ENCODE measurements at places on chromosomes 5 and 9.
A peak's percentile ranks its signal among the peaks of the same experiment; 100 is the strongest.

- DNase-seq: no peak
Measured at GRCh38 chr9:134495881-134496412, 145.7 kb upstream of the COL5A1 start.

DNA sequence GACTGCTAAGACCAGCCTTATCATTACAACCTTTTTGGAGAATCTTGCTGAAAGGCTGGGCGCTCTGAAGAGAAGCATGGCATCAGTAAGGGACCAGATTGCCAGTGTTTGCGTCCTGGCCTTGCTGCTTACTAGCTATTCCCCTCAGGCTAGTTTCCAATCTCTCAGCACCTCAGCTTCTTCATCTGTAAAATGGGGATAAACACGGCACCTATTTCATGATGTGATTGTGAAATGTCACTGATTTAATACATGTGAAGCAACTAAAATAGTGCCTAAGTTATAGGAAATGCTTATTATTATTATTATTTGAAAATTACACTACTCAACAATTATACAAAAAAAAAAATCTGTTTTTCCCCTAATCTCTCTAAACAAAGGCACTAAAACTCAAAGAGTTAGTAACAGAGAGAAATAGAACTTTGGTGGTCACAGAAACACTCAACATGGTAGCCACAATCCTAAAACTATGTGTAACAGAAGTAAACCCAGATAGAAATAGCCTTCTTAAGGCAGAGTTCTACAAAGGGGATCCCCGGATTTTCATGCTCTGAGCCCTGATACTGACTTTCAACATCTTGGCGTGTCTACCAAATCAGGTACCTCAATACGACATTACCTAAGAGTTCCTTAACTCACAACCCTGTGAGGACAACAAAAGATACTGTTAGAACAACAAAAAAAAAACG, 62.0 kb downstream of the ENC1 start:
- no peak for DNase-seq

DNA sequence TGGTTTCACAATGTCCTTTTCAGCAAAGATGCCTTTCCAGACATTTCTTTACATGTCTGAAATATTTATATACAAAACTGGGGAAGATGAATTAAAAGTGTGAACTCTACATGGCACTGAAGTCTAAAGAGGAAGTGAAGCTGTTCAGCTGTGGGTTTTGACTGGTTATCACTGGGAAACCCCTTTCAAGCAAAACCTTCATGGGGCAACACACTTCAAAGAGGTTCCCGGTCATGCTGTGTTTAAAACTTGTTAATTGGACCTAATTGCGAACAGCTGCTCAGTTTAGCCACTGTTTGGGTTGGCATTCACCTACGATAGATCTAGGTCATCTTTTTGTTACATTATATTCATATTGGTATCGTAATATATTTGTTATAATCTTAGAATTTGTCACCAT, 20.0 kb upstream of the GDNF start:
- DNase-seq: peak; percentile 39

GRCh38 chr9:18149471-18150011, 324.4 kb upstream of the ADAMTSL1 start:
- no peak for DNase-seq

DNA sequence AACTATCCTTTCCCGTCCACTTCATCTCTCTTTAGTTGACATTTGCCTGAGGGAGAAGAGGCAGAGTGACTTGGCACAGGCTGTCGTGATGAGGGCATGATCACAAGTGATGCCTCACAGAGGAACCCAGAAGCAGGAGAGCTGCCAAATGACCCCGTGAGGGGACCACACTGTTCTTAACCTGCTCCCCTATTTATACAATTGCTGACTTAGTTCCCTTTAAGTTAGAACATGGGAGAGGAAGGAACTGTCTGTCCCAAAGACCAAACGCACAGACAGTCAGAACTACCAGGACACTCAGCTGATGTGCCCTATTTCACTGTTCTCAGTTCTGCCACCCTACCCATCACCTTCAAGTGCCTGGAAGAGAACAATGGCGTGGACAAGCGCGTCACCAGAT, 73.7 kb downstream of the SLC1A3 start:
- peak; percentile 83 for DNase-seq

GRCh38 chr5:96579711-96580110, 82.5 kb upstream of the CAST start:
- no peak for DNase-seq

DNA sequence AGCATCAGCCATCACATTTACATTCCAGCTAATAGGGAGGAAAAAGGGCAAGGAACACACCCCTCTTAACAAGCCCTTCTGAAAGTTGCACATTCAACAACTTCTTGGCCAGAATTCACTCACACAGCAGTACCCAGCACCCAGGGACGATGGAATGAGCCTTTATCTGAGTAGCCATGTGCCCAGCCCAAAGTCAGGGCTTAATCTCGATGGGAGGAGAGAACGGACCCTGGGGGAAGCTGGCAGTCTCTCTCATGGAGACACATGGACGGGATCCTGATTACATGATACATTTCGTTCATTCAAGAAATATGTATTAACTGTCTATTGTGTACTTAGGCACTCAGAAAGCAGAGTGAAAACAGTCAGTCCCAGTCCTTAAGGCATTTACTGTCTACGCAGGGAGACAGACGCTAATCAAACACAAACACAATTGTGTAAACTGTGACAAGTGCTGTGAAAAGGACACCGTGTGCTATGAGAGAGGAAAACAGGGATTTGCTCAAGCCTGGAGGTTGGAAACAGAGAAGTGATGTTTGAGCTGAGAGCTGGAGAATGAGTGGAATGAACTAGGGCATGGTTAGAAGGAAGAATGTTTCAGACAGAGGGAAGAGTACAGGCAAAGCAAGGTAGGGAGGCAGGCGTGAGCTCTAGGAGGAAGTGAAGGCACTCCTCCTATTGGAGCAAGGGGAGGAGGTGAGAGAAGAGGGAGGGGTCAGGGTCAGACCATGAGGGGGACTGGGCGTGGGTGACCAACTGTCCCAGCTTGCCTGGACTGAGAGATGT, 7.4 kb downstream of the OTULINL start:
- DNase-seq: no peak

- no peak for DNase-seq
Measured at GRCh38 chr5:83265318-83265717, 188.0 kb downstream of the XRCC4 start.

DNA sequence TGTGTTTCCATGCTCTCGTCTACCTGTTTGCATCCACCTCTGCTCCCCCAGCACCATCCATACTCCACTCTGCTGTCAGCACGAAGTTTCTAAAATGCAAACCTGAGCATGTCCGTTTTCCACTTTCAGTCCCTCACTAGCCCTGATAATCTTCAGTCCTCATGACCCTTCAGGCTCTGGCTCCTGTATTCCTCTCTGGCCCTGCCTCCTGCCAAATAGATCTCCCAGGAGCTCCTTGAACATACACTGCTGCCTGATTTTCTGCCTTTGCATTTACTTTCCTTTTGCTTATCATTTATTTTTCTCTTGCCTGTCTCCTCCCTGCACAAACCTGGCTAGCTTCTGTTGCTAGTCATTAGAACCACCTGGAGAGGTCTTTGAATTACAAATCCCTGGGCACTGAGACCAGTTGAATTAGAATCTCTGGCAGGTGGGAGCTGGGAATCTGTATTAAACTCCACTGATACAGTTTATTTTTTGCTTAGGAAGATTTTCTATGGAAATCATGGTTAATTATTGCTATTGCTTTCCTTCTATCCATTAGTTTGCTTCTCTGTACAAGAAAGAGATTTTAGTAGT, 18.5 kb downstream of the ARHGEF28 start:
- no peak for DNase-seq

GRCh38 chr5:93511445-93511844, 69.6 kb downstream of the NR2F1-AS1 start:
- no peak for DNase-seq

- DNase-seq: no peak
Measured at GRCh38 chr9:17075758-17076485, 58.9 kb upstream of the CNTLN start.

All from suppressor macrophage treated with lipopolysaccharide for 1 hour (primary cell).